ENCODE measurements at places on chromosomes 16 and 17.

DNA sequence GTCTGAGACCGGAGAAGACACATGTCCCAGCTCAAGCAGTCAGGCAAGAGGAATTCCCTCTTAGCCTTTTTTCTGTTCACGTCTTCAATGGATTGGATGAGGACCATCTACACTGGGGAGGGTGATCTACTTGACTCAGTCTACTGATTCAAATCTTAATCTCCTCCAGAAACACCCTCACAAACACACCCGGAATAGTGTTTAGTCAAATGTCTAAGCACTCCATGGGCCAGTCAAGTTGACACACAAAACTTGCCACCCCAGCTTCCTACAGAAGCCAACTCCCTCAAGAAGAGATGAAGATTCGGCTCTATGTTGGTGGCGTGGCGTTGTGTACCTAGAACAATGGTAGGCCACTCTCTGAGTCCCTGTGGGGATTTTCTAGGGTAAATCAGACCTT, 22.5 kb upstream of the NKD1 start:
- DNase-seq = no peak

DNA sequence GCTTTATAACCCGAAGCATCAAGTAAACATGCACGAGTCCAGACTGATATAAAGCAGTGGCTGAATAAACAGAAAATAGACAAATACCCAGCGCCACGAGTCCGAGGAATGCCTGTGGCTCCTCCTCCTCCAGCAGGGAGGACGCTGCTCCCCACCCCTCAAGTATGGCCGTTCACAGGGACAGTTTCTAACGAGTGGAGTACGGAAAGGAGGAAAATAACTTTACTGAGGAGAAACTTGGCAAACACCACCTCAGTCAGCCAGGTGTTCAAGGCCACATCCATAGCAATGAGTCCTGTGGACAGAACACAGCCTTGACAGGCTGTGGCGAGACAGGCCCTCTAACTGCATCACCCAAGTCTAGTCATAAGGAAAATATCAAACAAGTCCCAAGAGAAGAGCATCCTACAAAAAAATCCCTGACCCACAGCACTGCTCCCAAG, 9.2 kb downstream of the ZDHHC7 start:
- DNase-seq = no peak

DNA sequence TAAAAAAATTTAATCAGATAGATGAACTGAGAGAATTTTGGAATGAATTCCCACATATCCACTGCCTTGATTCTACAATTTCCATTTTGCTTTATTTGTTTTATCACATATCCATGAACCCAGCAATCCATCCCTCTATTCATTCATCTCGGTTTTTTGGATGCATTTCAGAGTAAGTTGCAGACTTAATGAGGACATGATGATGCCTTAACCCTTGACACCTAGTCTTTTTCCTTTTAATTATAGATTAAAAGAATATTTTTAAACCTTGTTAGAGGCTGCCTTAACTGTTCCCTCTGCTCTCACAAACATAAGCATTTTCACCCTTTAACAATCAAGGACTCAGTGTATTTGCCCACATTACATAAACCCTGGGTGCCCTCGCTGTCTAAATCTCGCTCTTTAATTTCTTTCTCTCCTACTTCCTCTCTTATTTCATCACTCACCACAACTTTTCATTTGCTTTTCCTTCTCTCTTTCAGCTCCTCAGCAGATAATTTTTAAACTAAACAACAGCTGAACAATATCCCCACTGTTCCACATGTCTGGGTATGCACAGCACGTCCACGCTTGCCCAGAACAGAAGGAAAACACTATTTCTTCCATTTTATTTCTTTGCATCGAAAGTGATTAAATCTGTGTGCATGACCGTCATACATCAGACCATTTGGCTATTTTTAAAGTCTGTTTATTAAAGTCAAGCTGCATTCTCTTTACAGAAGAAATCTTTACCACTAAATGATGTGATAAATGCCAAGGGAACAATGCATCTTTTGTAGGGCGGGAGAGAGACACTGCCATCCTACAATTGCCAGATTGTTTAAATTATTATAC, 39.9 kb downstream of the IQCK start:
- DNase-seq = peak; percentile 49

GRCh38 chr17:17931159-17931558, 41.0 kb downstream of the TOM1L2 start:
- DNase-seq = no peak

DNA sequence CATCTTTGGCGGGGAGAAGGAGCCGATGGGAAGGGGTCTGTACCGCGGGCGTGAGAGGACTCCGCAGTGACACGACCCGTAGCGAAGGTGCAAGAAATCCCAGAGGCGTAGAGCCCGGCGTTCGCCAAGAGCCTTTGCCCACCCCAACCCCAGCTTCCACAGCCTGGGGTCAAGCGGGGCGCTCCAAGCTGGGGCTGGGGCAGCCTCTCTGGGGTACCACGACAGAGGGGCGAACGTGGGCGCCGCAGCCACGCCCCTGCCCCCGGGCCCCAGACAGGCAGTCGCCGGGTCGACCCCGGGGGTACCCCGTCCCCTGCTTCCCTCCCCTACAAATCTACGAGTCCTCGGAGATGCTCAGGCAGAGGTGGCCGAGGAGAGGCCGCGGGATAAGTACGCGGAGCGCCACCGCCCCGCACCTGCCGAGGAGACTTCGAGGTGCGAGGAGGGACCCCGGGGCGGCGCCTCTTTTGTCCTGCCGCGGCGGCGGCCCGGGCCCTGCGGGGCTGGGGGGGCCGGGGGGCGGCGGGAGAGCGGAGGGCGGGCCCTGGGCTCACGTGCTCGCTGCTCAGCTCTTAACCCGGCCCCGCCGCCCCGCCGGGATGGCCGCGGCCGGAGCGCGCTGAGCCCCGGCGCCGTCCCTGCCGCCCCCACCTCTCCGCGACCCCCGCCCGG, at the start of gene ADAM11:
Gene ADAM11 (plus strand): TSS at position 575 of the 672 bp plus-strand sequence. CDS start 212 bp downstream, outside the sequence.
- no peak for DNase-seq

DNA sequence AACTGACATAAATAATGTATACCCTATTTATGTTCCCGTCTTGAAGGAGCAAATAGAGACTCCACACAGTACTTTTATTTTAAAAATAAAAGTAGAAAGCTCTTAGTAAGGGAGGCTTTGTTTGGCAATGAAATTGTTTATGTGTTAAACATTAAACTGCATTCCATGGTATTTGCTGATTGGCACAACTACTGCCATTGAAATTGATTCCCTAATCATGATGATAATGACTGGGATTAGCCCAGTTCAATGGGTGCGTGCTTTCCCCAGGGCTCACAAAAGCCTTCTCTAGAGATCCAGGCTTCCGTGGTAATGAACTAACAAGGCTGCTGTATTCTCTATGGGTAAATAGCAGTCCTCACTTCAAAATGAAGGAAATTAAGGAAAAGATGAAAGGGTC, 67.5 kb downstream of the GPRC5B start:
- DNase-seq = no peak

DNA sequence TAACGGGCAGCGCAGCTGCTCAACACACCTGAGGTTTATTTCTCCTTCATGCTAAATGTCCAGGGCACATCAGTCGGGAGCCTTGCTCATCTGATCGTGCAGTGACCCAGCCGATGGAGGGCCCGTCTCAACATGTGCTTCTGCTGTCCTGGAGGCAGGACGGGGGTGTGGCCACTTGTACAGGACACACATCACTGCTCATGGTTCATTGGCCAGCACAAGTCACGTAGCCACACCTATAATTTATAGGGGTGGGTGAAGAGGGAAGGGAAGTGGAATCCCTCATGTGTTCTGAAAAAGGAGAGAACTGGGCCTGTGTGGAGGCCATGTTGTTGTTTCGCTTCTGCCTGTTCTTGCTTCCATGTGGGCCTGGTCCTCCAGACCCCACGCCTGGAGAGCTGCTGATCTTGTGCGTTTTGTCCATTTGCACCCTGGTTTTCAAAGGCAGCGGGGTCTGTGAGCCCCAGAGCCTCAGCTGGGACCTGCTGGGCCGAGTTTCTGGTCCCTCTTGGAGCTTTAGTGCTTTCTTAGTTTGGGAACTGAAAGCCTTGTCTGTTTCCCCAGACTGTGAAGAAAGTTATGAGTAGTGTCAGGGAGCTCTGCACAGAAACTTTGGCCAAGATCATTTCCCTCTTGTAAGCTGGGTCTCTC, 60.5 kb downstream of the CMIP start:
- no peak for DNase-seq

DNA sequence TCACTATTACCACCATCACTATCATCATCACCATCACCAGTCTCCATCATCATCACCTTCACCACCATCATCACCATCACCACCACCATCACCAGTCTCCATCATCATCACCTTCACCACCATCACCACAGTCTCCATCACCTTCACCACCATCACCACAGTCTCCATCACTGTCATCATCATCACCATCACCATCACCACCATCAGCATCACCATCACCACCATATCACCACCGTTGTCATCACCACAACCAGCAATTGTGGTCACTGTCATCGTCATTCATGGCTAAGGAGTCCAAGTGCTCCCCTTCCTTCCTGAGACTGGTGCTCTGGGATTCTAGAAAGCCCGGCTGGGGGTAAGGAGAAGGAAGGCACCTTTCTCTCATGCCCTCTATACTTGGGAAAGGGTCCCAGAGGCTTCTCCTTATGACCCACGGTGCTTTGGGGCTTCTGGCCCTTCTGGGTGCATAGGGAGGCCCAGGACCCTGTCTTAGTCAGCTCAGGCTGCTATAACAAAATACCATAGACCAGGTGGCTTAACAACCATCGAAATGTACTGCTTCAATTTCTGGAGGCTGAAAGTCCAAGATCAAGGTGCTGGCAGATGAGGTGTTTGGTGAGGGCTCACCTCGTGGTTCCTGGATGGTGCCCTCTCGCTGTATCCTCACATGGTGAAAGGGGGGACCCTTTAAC, 93.4 kb upstream of the GSE1 start:
- no peak for DNase-seq

- DNase-seq = no peak
Measured at GRCh38 chr16:53511403-53512280, 8.6 kb upstream of the AKTIP start.

GRCh38 chr16:64278196-64278595, 843.7 kb downstream of the CDH11 start:
- peak; percentile 25 for DNase-seq

- DNase-seq = no peak
Measured at GRCh38 chr17:72056727-72057290, 64.0 kb upstream of the SOX9 start.

DNA sequence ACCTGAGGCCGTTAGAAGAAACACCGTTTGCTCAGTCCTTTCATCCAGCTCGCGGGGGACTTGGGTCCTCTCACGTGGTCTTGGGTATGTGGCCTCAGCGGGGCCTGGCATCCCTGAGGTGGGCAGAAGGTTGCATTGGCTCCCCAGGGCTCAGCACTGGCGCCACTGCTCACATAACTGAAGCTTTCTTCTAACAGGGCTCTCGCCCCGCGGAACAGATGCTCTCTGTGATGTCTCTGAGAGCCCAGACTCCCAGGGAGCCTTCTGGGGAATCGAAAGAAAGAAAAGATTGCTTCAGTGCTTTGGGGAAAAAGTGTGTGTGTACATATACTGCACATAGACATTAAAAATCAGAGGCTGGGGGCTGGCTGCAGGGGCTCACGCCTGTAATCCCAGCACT, 10.1 kb downstream of the MGRN1 start:
- no peak for DNase-seq

DNA sequence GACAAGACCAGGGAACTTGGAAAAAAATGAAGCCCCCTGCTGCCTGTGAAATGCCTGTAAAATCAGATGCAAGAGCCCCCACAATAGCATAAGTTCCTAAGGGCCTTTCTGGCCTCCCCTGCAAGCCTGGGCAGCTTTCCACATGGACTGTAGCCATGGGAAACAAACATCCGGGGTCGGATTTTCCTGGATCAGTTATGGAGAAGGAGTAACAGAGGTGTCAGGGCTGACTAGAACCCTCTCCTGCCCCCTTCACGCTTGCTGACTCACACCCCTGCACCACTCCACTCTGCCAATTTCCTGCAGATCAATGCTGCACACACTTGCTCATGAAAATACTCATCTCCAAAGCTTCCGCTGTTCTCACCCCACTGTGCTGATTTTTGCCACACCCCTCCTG, 258.6 kb downstream of the CBLN1 start:
- DNase-seq = peak; percentile 53

- DNase-seq = no peak
Measured at GRCh38 chr16:27778171-27778925, 228.4 kb downstream of the KATNIP start.

DNA sequence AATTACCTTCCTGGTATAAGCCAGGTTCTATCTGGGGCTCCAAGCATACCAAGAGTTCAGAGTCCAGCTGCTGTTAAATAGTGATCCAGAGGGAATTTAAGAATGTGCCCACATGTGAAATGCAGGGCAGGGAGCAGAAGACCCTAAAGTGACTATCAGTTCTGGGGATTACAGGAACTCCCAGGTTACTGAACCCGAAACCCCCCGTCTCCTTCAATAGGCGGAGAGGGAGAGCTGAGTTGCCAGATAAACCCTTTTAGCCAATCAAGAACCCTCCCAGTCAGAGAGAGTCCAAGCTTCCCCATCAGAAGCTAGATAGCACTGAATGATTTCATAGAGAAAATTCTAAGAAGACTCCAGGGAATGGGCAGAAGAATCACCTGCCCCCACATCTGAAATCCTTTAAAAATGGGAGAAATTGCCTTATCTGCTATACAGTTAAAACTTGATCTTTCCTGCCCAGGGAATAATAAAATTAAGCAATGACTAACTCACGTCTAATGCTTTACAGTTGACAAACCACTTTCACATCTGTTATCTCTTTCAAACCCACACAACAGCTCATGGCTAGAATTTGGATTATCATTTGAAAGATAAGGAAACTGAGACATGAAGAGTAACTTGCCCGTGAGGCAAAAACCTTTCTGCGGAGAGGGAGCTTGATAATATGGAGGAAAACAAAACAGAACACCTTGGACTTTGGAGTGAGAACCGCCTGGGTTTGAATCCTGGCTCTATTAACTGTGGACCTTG, 10.2 kb downstream of the NOG start:
- no peak for DNase-seq

GRCh38 chr17:79027925-79028491, 4.0 kb downstream of the C1QTNF1 start:
- DNase-seq = peak; percentile 68

DNA sequence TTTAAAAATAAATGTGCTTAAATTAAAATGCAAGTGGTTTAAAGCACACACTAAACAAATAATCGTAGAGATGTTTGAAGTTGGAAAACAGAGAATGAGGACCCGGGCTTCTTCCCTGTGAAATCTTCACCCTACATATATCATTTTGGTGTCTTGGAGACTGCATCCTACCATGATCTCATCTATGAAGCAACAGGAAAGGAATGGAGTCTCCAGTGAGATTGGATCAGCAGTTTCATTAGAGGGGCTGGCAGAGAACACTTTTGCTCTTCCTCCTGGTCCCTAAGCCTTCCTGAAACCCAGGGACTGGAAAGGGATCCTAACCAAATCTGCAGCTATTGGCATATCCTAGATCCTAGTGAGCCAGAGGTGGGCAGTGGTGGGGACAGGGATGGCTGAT, 85.0 kb downstream of the GRIN2A start:
- DNase-seq = peak; percentile 54

DNA sequence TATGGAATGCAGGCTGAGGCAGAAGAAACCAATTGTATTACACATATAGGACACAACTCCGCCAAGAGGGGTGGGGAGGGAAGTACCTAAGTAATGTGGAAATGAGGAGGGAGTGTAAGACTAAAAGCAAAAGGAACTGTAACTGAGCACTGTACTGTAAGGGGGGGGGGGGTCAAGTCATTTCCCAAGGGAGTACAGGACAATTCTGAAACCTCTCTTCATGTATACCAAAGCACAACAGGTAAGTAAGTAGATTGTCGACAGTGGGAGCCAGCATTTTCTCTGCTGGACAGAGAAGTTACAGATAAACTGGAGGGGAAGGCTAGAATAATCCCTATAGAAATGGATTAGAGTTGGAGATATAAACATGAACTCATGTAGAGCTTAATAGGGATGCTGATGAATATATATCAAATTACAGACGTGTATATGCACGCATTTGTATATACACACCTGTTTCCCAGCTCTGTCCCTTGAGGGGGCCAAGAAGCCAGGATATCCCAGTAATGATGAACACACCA, 6.4 kb downstream of the USP22 start:
- peak; percentile 49 for DNase-seq
